RPMI7951 (cell line): ENCODE measurements at places on chromosomes 7 and 10.

DNA sequence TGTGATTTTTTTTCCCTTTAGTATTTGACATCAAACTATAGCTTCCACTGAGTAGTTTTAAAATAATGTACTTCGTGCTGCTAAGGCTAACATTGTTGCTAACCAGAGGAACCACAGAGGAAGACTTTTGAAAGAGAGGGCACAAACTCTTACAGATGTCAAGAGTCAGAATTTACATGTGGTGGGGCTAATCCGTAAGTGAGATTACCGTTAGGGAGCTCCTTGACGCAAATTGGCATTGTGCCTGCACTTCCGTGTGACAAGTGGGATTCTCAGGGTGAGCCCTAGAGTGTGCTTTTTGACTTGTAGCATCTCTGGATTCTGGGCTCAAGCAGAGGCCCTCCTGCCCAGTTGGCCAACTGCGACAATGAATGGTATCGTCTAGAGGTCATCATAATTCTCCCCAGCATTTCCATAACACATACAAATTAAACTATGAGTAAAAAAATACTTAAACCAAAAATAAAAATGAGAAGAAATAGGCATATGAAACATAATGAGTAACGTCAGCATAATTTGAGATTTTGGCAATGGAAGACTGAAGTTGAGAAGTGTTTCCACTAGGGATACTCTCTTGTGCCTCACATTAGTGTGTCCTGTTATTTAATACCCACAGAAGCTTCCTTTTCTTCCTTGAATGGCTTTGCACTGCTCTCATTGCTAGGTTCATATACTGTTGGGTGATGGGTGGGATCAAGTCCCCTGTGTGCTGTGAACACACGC lies 164.0 kb downstream of the SDK1 start:
- no peak for DNase-seq

DNA sequence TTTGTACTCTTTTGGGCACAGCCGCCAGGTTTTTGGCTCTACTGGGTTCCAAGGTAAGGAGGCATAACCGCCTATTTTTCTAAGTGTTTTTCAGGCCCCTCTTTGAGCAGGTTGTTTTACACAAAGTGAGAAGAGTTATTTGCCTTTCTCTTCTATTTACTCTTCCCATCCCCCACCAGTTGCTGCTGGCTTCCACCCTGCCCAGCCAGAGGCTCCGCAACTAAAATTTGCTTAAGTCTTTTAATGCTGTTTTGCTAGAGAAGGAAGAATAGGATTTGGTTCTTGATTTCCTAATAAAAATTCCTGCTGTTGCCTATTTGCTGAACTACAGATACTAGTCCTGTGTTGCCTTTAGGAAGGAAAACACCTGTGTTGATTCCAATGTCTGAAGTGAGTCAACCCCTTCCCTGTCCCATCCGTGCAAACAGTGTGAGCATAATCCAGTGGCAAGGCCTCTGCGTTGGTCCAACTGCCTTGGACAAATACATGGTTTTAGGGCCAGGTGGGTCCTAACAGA lies 1.9 kb downstream of the PLA2G12B start:
- DNase-seq, result no peak

GRCh38 chr10:122208571-122209430 lies 62.3 kb upstream of the BTBD16 start:
- no peak for DNase-seq

DNA sequence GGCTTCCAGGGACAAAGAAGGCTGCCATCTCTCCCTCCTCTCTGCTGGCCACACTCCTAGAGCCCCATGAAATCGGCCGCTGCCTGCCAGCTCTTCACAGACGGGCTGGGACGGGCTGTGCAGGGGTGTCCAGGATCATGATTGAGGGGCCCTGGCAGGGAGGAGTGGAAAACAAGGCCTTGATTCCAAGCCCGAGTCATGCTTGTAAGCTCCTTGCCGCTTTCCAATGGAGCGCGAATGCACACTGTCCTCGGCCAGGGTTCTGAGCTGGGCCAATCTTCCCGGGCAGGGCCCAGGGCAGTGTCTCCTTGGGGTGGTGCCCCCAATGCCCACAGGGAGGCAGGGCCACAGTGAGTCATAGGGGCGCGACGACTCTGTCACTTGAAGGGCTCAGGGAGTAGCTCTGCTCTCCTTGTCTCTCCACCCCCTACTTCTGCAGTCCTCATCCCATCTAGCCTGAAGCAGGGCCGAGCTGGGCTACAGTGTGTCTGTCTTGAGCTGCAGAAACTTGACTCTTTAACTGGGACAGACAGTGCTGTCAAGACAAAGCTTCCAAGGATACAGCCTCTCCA lies 186.2 kb upstream of the SVIL start:
- peak; percentile 42 for DNase-seq

DNA sequence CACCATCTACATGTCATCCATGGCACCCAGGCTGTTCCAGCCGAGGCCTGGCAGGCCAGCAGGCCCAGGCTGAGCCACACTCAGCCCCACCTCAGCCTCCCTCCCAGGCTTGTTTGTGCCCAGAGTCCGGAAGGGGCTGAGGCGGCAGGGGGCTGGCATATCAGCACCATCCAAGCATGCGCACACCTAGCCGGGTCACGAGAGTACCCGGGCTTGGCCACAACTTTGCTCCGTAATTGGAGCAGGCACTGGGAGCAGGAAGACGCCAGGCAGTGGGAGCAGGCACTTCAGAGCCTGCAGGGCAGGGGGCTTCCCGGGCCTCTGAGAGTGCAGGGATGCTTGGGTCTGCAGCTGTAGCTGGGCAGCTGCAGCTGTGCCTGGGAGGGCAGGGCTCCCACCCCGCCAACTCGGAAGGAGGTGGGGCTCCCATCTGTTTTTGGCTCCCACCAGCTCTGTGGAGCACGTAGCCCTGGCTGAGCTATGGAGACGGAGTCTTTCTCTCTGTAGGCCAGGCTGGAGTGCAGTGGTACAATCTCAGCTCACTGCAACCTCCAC lies 15.2 kb upstream of the TSPAN15 start:
- no peak for DNase-seq

GRCh38 chr7:92838934-92839333 lies 2.6 kb upstream of the CDK6 start:
- no peak for DNase-seq

- DNase-seq, result peak; percentile 29
Measured at GRCh38 chr7:19928247-19928646, 154.8 kb upstream of the TMEM196 start.

DNA sequence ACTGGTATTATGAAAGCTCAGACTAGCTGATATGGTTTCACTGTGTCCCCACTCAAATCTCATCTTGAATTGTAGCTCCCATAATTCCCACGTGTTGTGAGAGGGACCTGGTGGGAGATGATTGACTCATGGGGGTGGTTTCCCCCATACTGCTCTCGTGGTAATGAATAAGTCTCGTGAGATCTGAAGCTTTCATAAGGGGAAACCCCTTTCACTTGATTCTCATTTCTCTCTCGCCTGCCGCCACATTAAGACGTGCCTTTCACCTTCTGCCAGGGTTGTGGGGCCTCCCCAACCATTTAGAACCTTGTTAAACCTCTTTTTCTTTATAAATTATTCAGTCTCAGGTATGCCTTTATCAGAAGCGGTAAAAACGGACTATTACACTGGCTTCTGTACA lies 40.3 kb downstream of the COL13A1 start:
- DNase-seq, result no peak

DNA sequence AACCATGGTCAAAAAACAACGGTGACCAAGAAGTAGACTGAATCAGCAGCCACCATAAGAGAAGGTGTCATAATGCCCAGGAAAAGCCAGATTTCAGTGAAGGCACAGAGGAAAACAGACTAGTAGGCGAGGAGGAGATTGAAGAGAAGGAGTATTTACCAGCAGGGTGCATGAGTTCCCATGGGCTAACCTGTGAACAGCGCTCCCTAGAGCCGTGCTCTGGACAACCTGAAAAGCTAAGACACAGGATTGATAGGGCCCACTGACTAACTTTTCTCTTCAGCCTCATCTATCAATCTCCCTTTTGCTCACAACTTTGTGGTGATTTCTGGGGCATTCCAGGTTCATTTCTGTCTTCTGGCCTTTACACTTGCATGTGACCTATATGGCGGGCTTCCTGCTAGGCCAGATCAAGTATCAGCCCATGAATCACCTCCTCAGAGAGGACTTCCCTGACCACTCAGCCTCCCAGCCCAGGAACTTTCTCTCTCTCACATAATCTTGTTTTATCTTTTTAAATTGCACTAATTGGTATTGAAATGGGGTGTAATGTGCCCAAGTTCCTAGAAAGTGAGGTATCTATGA lies 12.8 kb downstream of the ANKRD22 start:
- no peak for DNase-seq
